Heart left ventricle (tissue), 16 donors: ENCODE measurements at places on chromosomes 12 and 14. TPM values are rescaled to one million over a fixed set of nuclear protein-coding genes. Genes with fewer than 3 reads are reported as not detected.

The HCAR1 gene
- total RNA-seq = 1.4 TPM

The CDCA3 gene
- 0.95 TPM for total RNA-seq

The KRT76 gene
- total RNA-seq = not detected

The KRT2 gene
- total RNA-seq = not detected

The CDKN1B gene
- total RNA-seq = 35.1 TPM

The GRIN2B gene
- total RNA-seq = 0.02 TPM

The FOXN4 gene
- not detected for total RNA-seq

The SELPLG gene
- 14.3 TPM for total RNA-seq

The C3AR1 gene
- 49.3 TPM for total RNA-seq

The MIA2 gene
- total RNA-seq = 18.2 TPM

DNA sequence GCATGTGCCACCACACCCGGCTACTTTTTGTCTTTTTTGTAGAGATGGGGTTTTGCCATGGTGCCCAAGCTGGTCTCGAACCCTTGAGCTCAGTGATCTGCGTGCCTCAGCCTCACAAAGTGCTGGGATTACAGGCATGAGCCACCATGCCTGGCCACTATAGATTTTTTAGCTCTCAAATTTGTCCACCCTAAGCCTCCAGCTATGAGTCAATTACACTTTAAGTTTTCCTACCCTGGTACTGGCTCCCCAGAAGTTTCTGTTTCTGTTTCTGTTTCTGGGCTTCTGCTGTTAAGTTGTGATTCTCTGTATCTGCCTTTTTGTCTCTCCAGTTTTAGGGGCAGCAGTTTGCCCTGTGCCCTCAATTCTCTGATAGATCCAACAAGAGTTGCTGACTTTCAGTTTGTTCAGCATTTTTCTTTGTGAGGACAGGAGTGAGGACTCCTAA, 4.4 kb upstream of the TINF2 start:
- no peak for DNase-seq

GRCh38 chr14:51821822-51822221, 38.6 kb upstream of the GNG2 start:
- no peak for DNase-seq

- no peak for DNase-seq
Measured at GRCh38 chr14:77087631-77088030, 10.4 kb upstream of the CIPC start.

- no peak for DNase-seq
Measured at GRCh38 chr14:101721951-101722661, 39.4 kb upstream of the PPP2R5C start.

DNA sequence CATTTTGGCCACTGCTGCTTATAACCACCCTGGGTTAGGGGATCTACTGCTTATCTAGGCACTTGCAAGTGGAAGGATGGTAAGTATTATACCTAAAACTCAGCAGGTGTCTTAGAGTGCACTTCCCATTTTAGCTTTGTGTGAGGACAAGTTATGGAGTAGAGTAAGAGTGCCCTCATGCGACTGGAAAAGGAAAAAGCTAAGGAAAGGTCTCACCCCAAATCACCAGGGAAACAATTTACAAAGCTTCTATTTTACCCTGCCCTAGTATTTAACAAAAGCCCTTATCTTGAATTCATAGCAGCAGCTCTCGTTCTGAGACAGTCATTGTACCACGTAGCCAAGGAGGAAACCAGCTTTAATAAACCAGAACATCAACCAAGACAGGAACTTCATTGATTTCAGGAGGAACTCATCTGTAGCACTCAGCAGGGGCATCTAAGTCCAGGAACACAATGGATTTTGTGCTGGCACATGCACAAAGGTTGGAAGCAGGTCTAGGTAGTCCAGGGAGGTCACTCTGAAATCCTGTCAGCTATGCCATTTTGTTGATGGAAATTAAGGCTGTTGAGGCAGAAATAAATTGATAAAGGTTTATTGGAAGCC, 2.9 kb downstream of the RDH12 start:
- no peak for DNase-seq

DNA sequence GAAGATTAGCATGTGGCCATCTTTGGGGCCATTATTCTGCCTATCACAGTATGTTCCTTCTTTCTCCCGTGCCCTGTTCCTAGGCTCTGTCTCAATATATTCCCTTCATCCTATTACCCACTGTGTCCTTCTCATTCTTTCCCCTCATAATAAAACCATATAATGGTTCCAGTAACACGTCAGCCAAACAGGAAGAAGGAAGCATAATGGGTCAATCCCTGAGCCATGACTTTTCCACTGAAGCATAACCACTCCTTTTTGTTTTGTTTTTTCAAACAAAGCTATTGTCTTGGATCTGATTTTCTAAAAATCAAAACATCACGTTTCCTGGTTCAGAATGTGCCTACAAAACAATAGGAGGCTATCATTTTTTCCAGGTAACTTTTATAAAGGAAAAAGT, 21.3 kb upstream of the RHOJ start:
- DNase-seq = no peak

DNA sequence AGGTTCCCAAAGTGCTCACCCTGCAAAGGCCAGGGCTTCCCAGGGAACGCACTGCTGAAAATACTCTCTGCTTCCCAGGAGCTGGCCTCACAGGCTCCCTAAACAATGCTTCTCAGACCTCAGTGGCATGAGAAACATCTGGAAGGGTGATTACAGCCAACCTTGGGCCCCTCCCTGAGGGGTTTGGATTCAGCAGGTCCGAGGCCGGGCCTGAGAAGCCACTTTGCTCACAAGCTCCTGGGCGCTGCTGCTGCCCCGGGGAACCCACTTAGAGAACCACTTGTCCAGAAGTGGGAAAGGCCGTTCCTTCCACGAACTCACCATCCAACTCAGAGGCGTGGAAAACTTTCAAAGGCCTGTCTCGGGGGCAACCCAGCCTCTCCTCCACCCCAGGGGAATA, 130.5 kb downstream of the PIWIL1 start:
- no peak for DNase-seq

DNA sequence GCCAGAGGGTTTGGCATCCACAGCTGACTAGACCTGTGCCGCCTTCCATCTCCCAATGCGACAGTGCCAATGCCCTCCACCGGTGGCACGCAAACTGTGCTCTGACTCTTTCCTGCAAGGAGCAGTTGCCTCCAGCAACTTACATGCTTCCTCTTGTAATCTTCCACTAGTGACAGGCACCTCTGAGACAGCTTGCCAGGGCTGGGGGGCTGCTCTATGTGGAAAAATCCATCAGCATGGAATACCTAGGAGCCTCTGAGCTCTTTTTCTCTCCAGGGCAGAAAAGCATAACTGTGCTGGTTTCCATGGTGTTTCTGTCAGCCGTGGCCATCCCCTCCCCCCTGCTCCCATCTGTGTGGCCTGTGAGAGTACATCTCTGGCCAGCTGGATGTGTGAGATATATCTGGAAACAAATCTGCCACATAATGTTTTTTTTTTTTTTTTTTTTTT, 110.6 kb downstream of the MYRFL start:
- peak; percentile 26 for DNase-seq

GRCh38 chr14:35295845-35296161, 3.6 kb downstream of the PSMA6 start:
- DNase-seq = no peak

DNA sequence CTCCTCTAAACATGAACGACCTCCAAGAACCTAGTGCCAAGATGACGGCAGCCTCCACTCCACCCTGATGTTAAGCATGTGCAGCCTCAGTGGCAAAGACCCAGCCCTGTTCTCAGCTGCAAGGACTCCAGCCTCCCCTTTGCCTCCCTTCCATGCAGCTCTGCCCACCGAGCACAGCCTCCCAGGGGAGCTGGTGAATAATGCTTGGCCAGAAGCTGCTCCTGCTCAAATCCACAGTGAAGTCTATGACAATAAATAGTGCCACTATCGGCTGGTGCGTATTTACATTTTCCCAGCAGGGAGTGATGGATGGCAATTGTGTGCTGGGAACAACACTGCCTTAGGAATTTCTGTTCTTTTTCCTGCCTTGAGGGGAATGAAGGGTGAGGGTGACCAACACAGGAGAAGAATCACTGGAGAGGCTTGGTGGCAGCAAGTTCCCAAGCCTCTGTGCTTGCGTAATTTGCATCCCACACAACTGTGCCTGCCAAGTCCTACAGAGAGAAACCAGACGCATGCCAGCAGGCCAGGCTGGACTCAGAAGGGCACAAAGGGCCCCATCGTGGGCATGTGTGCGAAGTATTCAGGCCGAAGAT, 29.9 kb upstream of the TC2N start:
- peak; percentile 81 for DNase-seq

DNA sequence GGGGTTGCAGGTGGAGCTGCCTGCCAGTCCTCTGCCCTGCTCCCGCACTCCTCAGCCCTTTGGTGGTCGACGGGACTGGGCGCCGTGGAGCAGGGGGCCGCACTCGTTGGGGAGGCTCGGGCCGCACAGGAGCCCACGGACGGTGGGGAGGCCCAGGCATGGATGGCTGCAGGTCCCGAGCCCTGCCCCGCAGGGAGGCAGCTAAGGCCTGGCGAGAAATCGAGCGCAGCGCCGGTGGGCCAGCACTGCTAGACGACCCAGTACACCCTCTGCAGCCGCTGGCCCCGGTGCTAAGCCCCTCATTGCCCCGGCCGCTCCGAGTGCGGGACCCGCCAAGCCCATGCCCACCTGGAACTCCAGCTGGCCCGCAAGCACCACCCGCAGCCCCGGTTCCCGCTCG, 221.8 kb downstream of the BTG1 start:
- no peak for DNase-seq

- DNase-seq = no peak
Measured at GRCh38 chr14:30657606-30658163, 35.6 kb downstream of the SCFD1 start.

GRCh38 chr12:30877105-30877875, 49.3 kb upstream of the TSPAN11 start:
- no peak for DNase-seq

DNA sequence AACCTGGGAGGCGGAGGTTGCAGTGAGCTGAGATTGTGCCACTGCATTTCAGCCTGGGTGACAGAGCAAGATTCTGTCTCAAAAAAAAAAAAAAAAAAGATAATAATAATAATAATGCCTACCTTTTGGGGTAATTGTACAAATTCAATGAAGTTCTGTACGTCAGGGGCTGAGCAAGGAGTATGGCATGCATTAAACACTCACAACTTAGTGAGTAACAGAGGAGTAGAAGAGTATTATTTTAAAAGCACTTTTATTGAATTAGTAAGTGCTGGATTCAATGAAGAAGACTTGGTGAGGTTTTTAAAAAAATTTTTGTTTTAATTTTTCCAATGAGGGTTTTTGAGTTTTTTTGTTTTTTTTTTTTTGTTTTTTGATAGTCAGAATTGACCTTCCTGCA, 783.6 kb upstream of the TBX3 start:
- no peak for DNase-seq

DNA sequence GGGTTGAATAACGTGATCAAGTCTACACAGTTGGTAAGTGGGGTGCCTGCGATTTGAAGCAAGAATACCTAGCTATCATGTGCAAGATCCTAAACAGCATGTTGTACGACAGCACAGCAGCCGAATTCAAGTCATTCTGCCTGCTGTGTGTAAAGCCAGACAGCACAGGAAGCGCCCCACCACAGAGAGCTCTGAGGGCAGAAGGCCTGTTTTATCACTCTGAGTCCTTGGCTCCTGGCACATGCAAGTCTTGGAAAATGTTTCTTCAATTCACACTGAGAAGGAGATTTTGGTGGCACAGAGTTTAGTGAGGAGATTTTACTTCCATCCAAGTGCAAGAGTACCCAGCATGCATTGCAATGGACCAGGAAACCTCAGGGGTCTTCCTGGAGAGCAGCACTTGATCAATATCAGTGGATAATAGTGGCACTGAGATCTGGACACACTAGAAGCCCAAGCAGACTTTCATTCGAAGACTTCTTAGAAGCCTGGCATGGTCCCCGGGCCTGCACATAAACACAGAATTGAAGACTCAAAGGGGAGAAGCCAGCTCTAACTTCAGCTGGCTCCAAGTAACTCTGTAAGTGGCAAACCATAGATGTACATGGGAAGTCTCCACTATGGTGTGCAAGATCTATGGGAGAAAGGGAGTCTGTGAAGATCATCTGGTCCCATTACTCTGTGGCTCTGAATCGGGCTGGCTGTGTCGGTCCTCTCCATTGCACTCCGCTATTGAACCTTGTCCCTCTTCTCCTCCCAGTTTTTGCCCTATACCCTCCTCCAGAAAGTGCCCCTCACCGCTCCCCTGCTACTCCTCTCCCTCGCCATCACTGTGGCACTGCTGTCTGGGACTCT, 1.5 kb upstream of the KRT1 start:
- DNase-seq = no peak

DNA sequence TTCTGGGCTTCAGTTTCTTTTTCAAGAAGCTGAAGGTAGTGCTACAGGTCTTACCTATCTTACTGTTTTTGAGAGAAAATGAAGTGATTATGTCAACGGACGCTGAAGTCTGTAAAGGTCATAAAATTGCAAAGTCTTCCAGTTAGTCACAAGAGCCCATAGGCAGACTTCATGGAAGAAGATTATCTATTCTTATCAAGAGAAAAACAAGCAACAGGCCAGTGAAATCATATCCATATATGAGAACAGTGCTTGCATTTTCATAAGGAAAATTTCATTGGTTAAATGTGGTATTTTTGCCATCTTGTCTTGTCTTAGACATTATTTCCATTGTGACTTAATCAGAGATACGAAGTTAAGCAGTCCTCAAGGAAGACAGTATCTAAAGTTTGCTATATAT, 412.7 kb upstream of the SEL1L start:
- no peak for DNase-seq

DNA sequence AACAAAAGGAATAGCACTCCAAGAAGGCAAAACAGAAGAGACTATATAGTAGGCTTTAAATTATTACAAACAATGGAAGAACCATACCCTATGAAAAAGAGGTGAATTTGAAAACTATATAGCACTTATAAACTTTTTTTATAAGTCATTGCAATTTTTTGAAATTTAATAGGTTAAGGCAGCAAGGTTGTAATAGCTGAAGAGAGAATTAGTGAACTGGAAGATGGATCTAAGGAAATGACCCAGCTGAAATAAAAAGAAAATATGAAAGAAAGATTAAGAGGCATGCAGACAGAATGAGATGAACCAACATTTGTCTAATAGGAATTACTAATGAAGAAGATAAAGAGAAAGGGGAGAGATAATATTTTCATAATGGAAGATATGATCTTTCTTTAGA, 9.8 kb downstream of the TESC start:
- DNase-seq = no peak

GRCh38 chr12:38995249-38995648, 89.9 kb upstream of the CPNE8 start:
- DNase-seq = no peak

DNA sequence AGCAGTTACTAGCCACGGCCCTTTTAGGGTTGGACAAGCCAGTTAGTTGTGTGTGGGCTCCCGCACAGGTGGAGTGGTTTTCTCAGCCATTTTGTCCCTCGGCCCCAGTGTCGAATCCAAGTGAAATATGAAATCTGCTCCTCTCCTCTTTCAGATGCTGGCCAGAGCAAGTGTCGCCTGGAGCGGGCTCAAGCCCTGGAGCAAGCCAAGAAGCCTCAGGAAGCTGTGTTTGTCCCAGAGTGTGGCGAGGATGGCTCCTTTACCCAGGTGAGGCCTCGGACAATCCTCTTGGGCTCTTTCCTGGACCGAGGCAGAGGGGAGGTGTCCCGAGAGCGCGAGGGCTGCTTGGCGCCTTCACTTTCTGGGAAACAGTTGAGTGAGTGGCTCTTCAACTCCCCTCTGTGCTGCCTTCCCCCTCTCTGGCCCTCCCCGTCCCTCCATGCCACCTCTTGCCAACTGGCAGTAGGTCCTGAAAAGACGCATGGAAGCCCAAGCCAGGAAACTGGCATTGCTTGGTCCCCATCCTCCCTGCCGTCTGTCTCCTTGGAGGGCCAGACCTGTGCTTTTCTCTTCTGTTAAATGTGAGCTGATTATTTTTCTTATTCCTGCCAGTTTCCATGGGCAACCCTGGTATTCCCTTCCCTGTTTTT, 74.2 kb downstream of the SMOC1 start:
- no peak for DNase-seq
